ENCODE measurements at places on chromosomes 12 and 14. TPM values are rescaled to one million over a fixed set of nuclear protein-coding genes. Genes with fewer than 3 reads are reported as not detected.
A peak's percentile ranks its signal among the peaks of the same experiment; 100 is the strongest.

DNA sequence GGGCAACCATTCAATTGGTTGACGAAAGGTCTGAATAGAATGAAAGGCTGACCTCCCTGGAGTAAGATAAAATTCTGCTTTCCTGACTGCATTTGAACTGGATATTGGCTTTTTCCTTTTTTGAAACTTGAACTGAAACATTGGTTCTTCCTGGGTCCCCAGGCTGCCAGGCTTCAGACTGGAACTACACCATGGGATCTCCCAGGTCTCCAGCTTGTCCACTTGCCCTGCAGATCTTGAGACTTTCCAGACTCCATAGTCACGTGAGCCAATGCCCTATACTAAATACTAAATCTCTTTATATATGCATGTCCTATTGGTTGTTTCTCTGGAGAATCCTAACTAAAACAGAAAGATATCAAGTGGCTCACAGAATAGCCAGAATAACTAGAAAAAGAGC lies 118.7 kb upstream of the KRR1 start:
- no peak for DNase-seq

GRCh38 chr12:125683748-125684381 lies 618.6 kb downstream of the AACS start:
- peak; percentile 48 for DNase-seq

DNA sequence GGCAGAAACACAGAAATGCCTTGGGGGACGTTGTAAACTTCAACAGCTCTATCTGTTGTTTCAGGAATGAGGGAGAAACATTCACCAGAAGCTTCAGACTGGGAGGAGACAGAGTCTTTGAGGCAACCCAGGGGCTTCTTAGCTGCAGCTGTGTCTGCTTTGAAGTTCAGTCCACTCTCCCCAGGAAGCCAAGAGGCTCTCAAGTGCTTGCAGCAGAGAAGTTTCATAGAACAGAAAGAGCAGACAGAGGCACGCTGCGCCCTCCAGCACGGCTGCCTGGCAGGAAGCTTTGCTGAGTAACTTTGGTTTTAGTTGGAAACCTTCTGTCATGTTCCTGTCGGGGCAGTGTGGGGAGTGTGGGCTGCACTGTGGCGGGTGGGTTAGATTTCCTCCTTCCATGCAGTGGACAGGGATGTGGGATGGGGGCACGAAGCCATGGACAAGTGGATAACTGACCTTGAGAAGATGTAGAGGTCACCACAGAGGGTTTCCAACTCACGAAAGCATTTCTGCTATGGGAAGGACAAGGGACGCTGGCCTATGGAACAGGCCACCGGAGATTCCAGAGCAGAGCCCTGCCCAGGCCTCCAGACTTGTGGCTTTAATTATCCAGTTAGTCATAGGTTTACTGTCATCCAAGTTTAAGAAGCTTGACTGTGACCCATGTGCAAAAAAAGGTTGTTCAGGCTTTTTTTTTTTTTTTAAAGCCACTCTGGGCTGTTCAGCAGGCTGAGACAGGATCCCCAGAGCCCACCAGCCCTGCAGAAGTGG lies 107.7 kb downstream of the ARF6 start:
- peak; percentile 91 for DNase-seq

- peak; percentile 25 for DNase-seq
Observed at GRCh38 chr14:38208618-38209562, 1.2 kb downstream of the SSTR1 start.

DNA sequence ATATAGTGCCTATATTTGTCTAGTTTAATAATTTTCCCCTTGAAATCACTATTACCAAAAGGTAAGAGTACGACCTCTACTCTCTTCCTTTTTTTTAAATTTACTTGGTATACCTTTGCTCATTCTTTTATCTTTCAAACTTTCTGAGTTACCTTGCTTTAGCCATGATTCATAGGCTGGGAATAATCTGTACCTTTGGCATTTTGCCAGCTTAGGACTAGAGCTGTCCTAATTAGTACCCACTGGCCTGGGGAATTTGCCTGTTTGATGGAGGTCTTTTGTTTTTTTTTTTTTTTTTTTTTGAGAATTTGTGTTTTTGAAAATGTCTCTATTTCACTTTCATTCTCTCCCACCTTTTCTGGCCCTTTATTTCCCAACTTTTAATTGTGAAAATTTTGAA lies 8.7 kb upstream of the SLC4A8 start:
- DNase-seq: no peak

DNA sequence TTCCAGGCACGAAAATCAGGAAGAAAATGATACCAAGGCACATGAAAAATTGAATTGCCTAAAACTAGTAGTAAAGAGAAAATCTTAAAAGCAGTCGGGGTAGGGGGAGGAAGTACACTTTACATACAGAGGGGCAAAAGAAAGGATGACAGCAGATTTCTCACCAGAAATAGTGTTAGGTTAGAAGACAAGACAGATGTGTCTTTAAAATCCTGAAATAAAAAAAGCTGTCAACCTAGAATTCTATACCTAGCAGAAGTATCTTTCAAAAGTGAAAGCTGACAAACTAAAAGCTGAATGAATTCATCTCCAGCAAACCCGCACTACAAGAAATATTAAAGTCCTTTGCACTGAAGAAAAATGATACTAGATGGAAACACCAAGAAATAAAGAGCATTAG lies 280.4 kb downstream of the FOXN3 start:
- no peak for DNase-seq

GRCh38 chr12:48996794-48997718 lies 2.1 kb downstream of the DDN start:
- peak; percentile 80 for DNase-seq

DNA sequence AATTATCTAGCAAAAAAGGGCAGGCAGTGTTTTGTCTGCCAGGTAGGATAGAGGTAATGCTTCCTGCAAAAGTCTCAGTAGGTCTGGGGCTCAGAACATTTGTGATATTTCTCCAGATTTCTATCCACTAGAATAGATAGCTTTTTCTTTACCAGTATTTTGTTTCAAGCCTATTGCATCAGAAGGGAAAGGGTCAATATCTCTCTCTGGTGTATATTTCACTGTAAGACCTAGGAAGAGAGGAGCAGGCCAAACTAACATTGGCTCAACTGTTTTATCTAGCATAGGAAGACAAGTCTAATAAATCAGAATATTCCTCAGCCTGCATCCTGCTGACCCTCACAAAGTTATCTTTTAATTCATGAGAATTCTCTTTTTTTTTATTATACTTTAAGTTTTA lies 106.7 kb upstream of the DAAM1 start:
- no peak for DNase-seq

DNA sequence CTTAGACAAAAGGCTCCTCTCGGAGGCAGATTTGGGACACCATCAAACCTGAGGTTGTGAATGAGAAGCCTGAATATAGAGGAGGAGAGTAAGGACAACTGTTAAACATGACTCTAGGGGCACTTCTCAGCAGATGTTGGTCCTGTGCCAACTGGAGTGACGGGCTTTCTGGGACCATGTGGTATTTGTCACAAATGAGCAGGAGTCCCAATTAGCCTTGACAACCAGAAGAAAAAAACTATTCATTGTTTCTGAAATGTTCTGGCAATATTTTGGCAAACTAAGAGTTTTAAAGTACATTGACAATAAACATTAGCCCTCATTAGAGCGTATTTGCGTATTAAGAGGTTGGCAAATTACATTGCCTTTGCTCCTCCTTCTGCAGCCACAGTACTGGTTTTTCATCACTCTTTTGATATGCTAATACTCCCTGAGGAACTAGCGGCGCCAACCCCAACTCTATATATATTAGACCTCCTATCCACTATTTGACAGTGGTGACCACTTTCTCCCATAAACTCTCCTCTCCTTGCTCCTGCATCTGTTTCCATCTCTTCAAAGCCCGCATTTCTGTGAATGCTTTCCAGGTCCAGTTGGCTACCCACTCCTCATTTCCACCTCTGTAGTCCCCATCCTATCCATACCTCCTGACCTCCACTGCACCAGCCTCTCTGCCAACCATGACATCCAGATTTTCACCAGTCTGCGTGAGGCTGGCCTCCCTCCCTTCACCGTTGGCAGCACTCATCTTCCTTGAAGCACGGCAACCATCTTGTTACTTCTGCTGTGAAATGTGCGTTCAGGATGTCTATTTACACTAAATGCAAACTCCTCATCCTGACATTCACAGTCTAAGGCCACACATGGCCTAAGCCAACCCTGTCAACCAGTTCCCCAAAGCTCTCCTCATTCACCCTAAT lies 100.7 kb downstream of the ZFC3H1 start:
- DNase-seq: no peak

GRCh38 chr12:14175206-14175605 lies 190.3 kb upstream of the ATF7IP start:
- DNase-seq: no peak

GRCh38 chr12:59055204-59055860 lies 135.0 kb upstream of the LRIG3 start:
- DNase-seq: no peak

- no peak for DNase-seq
Observed at GRCh38 chr12:6205761-6206160, 5.6 kb downstream of the CD9 start.

- no peak for DNase-seq
Observed at GRCh38 chr12:119147847-119148448, 30.8 kb upstream of the HSPB8 start.

DNA sequence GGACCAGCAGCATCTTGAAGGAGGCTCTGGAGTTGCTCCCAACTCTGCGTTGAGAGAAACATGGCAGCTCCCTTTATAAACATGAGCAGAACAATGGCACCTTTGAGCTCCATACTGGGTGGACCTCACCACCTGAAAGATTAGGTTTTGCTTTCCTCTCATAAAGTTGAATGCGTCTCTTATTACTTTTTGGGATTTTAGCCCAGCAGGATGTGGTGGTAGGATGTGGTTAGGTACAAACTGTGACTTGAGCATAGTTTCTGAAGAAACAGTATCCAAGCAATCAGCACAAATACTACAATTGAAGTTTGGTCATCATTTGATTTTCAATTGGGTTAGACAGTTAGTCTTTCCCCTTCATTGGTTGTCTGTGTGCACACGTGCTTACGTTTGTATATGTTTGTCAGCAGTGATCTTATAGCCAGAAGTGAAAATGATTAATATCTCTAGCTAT lies at the start of gene PRR4:
Gene PRR4, minus strand, starts transcription at position 51 of the 454 bp plus-strand sequence. Its CDS starts 38 bp downstream, at position 13.
- DNase-seq: no peak

DNA sequence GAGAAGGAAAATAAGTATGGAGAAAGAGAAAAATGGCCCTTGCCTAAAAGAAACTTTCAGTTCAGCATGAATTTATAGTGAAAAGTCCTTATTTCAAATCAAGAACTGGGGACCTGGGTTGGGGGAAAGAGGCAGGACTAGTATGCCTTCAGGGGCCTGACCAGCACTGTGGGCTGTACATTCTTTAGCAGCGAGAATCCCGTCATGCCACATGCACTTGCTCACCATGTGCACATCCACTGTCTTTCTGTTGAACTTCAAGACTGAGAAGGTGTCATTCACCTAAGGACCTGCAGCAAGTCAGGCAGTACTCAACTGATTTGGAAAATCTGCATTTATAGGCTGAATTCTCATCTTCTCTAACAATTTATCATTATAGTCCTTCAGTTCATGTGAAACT lies 50.2 kb downstream of the RAB35 start:
- no peak for DNase-seq

GRCh38 chr12:623172-623864 lies 39.9 kb downstream of the NINJ2 start:
- no peak for DNase-seq

DNA sequence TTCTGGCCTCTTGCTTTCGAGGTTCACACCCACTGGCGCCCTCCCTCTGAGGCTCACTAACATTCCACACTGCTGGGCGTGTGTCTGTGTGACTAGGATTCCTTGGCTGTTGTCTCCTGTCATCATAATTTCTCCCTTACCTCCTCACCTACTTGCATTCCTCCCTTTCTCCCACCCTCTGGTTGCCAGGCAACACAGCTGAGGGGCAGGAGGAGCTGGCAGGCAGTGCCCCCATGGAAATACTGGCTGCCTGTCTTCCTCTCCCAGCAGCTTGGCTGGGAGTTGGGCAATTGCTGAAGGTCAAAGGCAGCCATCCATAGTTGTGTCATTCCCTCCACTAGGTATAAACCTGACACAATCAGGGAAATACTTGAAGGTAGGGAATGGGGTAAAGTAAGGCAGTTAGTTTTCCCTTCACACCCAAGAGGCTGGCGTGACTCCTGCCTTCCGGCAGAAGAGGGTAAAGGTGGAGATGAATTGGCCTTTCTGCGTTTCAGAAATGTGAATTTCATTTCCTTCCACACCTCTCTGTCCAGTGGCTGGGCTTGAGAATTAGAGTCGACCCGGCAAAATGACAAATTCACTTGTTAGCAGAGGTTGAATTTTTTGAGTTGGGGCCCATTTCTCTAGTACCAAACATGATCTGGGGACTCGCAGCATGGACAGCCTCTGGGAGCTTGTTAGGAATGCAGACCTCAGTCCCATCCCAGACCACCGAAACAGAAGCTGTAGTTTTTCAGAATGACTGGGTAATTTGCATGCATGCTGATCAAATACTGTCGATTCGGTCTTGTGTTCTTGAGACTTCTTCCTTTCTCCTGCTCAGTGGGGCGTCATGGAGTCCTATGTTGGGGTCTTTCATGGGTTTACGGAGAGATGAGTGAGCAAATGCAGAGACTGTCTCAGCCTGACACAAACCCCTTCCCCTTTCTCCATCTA lies 24.3 kb upstream of the EMP1 start:
- DNase-seq: no peak

GRCh38 chr14:100283984-100284881 lies 22.0 kb downstream of the SLC25A29 start:
- DNase-seq: no peak

- no peak for DNase-seq
Observed at GRCh38 chr12:65300679-65301349, 22.3 kb downstream of the MSRB3 start.

DNA sequence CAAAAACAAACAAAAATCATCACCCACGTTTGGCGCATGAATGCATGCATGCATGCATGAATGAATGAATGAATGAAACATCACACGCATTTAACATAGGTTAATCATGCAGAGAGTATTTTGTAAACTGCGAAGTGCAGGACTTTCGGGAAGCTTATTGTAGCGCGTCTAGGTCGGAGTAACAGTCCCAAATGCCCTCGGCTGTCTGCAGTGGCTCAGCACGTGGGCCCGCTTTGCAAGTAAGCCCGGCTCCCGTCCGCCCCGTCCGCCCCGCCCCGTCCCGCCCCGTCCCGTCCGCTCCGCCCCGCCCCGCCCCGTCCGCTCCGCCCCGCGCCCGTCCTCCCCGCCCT lies 263 bp upstream of the IFT81 start:
- no peak for DNase-seq

- no peak for DNase-seq
Observed at GRCh38 chr12:2492236-2492635, 302.5 kb upstream of the FKBP4 start.

DNA sequence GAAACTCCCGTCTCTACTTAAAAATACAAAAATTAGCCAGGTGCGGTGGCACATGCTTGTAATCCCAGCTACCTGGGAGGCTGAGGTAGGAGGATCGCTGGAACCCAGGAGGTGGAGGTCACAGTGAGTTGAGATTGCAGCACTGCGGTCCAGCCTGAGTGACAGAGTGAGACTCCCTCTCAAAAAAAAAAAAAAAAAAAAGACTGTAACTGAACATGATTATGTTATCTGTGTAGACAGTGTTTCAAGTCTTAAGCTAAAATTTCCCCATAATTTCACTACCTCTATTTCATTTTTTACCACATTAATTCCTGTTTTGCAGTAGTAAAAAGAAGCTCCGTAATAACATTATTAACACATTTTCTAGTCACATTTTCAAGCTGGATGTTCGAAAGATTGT lies 5.4 kb downstream of the PLBD1 start:
- DNase-seq: no peak

Gene TBX3
- not detected for total RNA-seq

Gene TESPA1
- 74.8 TPM for total RNA-seq

Gene BDKRB2
- total RNA-seq: not detected

Gene WASHC4
- 34.2 TPM for total RNA-seq

Gene MAP3K9
- total RNA-seq: 5.9 TPM

Gene PTCSC3
- not detected for total RNA-seq

Gene CLEC6A
- not detected for total RNA-seq

Gene WNT5B
- total RNA-seq: not detected

Gene BDKRB1
- total RNA-seq: not detected
